ENCODE measurements at places on chromosomes 12 and 14.

DNA sequence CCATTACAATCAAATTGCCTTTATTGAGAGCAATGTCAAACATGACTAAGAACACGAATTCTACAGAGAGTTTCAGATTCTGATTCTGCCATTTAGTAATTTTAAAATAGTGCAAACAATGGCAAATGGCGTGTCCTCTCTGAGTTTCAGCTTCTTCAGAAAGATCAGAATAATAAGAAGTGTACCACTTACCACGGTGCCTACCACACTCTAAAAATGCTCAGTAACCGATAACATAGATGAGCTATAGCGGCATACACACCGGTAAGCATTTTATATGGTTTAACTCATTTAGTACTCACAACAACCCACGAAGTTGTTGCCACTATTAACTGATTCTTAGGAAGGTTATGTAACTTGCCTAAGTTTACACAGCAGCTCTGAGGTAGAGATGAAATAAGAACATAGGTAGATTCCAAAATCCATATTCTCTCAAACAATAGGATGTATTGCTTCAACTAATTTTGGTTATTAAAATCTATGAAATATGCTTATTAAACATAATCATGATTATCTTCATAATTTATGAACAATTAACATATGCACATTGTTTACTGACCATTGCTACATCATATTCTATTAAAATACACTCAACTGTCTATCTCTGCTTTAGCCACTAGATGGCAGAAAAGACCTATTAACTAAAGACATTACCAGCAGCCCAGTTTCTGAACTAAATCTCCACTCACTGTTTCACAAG lies 38.3 kb downstream of the SLC6A15 start:
- DNase-seq = peak; percentile 63

DNA sequence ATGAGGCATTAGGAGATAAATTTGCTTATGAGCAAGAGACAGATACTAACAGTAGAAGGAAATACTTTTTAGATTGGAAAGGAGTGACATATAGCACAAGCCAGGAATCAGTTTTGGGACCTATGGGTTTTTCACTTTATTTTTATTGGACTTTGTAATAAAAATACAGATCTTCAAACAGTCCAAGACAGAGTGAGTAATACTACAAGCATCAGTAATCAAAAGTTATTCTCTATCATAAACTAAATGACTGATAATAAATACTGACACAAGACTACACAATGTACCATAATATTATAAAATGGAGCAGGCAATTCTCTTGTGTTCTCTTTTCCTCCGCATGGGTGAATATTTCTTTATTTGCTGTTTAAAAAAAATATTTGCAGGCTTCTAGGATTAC lies 85.8 kb downstream of the DERA start:
- DNase-seq = no peak

DNA sequence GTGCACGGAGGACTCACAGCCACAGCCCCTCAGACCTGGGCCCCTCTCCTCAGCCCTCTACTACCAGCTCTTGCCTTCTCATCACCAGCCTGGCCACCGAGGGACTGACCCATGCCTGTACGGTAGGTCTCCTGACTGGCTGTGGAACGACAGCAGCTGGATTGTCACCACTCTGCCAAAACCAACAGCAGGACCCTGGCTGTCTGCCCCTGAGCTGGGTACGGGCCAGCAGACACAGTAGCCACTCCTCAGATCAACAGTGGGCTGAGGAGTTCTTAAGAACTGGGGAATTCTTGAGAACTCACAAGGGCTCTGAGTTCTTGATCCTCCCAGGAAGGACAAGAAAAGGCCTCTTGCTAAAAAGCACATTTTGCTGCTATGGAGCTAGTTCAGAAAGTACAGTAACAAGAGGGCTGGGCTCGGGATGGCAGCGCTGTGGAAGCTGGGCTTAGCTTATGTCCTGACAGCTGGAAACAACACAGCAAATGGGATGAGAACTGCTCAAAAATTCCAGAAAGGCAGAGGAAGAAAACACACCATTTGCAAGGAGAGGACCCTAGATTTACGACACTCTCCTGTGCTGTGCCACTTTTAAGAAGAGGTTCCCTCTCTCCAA lies 176.4 kb downstream of the ANO2 start:
- peak; percentile 6 for DNase-seq

GRCh38 chr12:93876360-93876759 lies 199.2 kb downstream of the CRADD start:
- DNase-seq = no peak

GRCh38 chr14:64800000-64800399 lies 79.7 kb downstream of the SPTB start:
- peak; percentile 49 for DNase-seq

GRCh38 chr14:89242652-89243279 lies 174.3 kb downstream of the FOXN3 start:
- no peak for DNase-seq

- DNase-seq = peak; percentile 42
These were observed 5.9 kb downstream of the LAG3 start for GRCh38 chr12:6778217-6778573.

GRCh38 chr12:113831476-113831875 lies 134.6 kb downstream of the RBM19 start:
- DNase-seq = peak; percentile 15

- DNase-seq = no peak
These were observed 11.2 kb downstream of the TTC9 start for GRCh38 chr14:70652871-70653270.

GRCh38 chr14:101780390-101780789 lies 18.9 kb downstream of the PPP2R5C start:
- no peak for DNase-seq

GRCh38 chr12:108734200-108734906 lies 3.0 kb upstream of the CORO1C start:
- peak; percentile 89 for DNase-seq

GRCh38 chr14:50023671-50024490 lies 92.5 kb downstream of the VCPKMT start:
- peak; percentile 68 for DNase-seq

GRCh38 chr14:104114421-104115130 lies 23.8 kb upstream of the KIF26A start:
- no peak for DNase-seq

DNA sequence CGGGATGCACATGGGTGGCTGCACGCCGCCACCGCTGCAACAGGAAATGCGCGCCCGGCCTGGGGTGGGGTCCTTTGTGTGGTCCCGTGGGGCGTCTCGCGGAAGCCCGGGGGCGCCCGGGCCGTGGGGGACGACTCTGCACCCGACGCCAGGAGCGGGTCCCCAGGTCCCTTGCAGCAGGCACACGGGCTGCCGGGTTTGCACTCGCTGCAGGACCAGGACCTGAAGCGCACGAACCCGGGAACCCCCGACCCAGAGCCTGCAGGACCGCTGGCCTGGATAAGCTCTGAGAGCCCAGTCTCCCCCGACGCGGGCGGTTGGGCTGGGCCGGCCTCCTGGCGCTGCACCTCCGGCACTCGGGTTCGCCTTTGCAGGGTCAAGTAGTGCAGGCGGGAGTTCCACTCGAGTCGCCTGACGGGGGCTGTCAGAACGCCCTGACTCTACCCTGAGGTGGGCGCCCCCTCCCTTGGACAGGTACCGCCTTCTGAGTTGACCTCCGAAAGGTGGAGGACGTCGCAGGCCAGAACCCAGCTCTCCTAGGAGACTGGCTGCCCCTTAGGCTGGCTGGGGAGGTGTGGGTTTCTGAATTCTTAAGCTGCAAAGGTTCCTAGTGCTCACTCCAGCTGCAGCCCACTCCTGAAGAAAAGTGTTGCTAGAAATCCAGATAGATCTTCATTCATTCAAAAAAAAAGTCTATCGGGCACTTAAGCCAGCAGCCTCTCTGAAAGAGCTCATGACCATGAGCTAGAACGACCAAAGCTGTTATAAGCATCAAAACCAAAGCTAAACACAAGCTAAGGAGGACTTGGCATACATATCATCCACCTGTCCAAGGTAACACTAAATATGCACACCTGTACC lies 68.0 kb downstream of the RNF34 start:
- DNase-seq = no peak

DNA sequence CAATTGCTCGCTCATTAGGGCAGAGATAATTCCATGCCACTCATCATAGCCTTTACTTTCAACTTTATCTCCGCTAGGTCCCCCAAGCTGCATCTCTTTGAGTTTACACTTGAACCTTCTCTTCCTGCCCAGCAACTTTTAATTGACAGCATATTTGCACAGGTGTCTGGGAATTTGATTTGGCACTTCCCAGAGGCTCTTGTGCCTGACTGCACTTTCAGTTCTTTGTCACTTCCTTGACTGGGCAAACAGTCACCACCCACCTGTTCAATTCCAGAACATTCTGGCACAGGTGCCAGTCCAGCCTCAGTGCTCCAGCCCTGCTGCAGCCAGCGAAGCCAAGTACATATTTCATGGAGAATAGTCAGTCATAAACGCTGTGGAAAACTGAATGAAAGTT lies 110.1 kb upstream of the LRIG3 start:
- DNase-seq = no peak

- DNase-seq = no peak
These were observed 11.4 kb downstream of the FBRSL1 start for GRCh38 chr12:132501204-132501940.

DNA sequence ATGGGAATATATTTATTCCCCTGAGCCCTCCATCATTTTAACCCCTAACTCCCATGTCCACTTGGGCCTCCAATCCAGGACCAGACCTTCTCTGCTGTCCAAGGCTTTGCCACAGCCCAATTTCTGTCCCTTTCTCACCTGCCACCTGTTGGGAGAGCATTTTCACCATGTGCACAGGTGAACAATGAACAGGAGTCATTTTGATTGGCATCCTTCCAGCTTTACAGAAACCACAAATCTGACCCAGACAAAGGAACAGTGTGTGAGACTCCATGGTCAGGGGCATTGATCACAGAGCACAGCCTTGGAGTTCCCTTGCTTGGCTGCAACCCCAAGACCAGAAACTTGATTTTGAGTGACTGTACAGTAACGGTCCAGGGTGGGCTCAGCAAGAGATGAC lies 91.9 kb downstream of the CRACR2A start:
- no peak for DNase-seq

- no peak for DNase-seq
These were observed 10.7 kb downstream of the TMBIM4 start for GRCh38 chr12:66159123-66159522.

GRCh38 chr14:55814873-55815272 lies 234.9 kb downstream of the KTN1 start:
- no peak for DNase-seq

- DNase-seq = no peak
These were observed 35.7 kb downstream of the DCAF5 start for GRCh38 chr14:69117020-69117767.

- DNase-seq = peak; percentile 64
These were observed 198.6 kb downstream of the ESR2 start for GRCh38 chr14:64095620-64096019.

Measured in astrocyte of the hippocampus (primary cell).